ENCODE measurements at places on chromosomes 6 and 20. TPM values are rescaled to one million over a fixed set of nuclear protein-coding genes. Genes with fewer than 3 reads are reported as not detected.
A peak's percentile ranks its signal among the peaks of the same experiment; 100 is the strongest.

HELZ2 gene
- 5.2 TPM for polyA plus RNA-seq

ADGRF5 gene
- 26.4 TPM for polyA plus RNA-seq

GRCh38 chr6:40894962-40895799 lies 143.8 kb downstream of the UNC5CL start:
- peak; percentile 31 for DNase-seq

GRCh38 chr20:49699200-49699992 lies 14.3 kb downstream of the B4GALT5 start:
- DNase-seq = no peak

- no peak for DNase-seq
These were observed 3.1 kb upstream of the ZNF451 start for GRCh38 chr6:57086843-57087242.

Measured in muscle of back (tissue), 13 donors.